ENCODE measurements at places on chromosomes 2 and 18.

GRCh38 chr2:119549241-119549640, 5.0 kb downstream of the CFAP221 start:
- no peak for DNase-seq

DNA sequence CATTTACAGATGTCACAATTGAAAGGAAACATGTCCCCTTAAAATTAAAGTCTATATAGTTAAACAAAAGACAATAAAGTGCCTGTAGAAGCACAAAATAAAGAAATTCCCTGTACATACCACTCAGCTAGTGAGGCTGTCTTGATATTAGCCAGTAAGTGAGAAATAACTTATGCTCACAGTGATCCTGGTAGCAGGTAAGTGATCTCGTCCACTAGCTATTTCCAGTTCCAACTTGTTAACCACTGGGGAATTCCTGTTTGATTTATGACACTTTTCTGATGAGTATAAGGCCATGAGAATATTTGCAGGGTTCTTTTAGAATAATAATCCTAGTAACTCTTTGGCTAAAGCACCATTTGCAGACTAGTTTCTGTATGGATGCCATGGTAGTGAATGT, 127.9 kb upstream of the PGAP1 start:
- no peak for DNase-seq

DNA sequence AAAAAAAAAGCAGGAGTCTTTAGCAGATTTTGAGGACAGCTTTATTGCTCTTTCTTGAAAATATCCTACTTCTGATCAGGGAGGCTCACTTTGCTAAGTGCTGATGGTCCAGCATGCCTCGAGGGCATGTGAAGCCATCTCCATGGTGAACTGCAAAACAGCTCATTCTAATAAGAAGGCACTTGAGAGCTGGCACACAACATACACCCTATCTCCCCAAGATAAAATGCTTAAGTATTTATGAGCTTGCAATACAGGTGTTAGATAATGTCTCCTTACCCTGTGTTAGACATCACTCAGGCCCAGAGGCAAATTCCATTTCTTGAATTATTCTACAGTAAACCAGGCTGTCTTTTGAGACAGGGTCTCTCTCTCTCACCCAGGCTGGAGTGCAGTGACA, 2.7 kb downstream of the ENOSF1 start:
- DNase-seq: no peak

GRCh38 chr2:168912901-168913369, 11.8 kb downstream of the G6PC2 start:
- no peak for DNase-seq

DNA sequence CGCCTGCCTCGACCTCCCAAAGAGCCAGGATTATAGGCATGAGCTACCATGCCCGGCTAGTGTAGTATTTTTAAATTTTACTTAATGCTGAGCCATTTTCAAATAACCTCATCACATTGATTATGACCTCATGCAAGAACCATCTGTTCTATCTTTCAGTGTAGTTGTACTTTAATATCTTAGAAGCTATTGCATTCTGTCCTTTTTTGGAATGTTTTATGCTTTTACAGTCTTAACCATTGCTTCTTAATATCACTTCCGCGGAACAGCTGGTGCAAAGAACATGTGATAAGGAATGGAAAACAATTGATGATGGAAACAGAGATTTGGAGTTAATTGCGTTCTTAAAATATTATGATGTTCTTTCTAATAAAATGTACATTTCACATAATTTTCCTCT, 2.7 kb downstream of the GEN1 start:
- no peak for DNase-seq

GRCh38 chr2:235002198-235003095, 50.6 kb downstream of the SH3BP4 start:
- DNase-seq: no peak

GRCh38 chr2:20549691-20550348, 101.1 kb downstream of the HS1BP3 start:
- DNase-seq: no peak

- peak; percentile 73 for DNase-seq
These were observed 248.5 kb downstream of the CDH20 start for GRCh38 chr18:61581578-61582201.

DNA sequence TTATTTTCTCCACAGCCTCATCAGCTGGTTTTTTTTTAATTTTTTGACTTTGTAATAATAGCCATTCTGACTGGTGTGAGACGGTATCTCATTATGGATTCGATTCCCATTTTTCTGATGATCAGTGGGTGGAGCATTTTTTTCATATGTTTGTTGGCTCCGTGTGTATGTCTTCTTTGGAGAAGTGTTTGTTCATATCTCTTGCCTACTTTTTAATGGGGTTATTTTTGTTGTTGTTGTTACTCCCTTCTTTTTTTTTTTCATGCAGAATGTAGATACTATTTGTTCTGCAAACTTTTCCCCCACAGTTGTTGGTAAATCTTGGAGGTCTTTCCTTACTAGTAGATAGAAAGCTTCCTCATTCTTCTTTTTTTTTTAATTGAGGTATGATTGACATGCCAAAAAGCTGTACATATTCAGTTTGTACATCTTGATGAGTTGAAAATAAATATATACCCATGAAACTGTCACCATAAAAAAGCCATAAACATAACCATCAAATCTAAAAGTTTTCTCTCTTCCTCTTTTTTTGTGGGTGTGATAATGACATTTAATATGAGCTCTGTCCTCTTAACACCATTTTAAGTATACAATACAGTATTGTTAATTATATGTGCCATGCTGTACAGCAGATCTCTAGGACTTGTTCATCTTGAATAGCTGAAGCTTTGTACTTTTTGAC, 21.8 kb upstream of the NT5DC4 start:
- no peak for DNase-seq

GRCh38 chr2:159380685-159381239, 94.3 kb upstream of the WDSUB1 start:
- DNase-seq: no peak

All from iPS DF 6.9 (cell line).